ENCODE measurements at places on chromosomes 7 and 10.

DNA sequence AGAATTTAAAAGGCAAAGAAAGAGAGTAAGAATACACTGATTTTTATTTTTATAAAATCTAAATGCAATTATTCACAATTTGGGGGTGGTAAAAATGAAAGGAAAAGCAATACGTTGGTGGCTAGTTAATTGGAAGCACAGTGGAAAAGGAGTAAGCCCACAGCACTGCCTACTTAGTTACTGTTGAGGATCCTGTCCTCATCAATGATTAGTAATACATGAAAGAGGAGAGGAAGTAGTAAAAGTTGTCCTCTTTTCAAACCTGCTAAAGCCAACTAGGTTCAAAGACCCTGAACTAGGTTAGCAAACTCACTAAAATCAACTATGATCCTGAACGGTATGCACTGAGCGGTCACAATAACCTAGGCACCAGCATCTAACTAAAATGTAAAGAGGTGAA, 52.7 kb upstream of the LRRN3 start:
- DNase-seq, result no peak

- DNase-seq, result no peak
Measured at GRCh38 chr10:108789919-108790318, 1133.4 kb downstream of the XPNPEP1 start.

DNA sequence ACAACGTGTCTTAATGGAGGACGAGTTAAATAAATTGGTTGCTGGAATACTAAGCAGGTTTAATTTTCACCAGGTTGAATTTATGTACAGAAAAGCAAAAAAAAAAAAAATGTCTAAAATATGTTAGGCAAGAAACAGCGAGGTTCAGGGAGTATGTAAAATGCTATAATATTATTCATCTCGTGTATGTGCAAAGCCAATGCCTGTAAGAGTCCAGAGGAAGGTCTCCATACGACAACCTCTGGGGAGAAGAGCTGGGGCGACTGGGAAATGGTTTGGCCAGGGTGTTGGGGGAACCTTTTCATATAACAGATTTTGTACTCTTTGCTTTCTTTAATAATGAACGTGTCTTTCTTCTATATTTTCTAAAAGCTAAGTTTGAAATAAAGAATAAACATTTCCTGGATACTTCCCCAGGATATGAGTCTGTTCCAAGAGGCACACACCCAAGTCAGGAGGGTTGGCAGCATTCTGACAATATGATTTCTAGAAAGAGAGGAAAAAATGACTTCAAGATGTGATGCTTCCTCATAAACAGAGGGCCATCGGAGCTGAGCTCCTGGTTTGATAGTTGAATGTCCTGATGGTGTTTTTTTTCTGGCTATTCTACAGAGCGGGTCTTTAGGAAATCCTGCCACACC, 208.6 kb upstream of the MGMT start:
- no peak for DNase-seq

GRCh38 chr7:138023618-138024342, 21.9 kb upstream of the CREB3L2 start:
- DNase-seq, result no peak
